ENCODE measurements at places on chromosomes 7 and 10.

DNA sequence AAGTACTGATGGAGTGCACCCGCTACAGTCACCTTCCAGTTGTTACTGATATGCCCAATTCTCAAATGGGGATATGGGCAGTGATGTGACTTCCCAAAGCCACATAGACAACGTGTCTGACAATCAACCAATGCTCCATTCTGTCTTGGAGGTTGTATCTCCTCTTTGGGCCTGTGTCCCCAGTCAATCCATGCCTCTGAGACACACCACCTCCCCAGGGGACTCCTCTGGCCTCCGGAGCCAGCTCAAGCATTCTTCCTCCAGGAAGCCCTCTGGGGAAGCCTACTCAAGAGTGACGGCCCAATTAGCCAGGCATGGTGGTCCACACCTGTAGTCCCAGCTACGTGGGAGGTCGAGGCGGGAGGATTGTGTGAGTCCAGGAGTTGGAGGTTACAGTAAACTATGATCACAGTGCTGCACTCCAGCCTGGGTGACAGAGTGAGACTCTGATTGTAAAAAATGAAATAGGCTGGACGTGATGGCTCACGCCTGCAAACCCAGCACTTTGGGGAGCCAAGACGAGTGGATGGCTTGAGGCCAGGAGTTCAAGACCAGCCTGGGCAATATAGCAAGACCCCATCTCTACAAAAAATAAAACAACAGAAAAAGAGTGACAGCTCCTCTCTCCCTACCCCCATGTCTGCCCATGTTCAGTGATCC, 99.5 kb upstream of the TNRC18 start:
- no peak for DNase-seq

DNA sequence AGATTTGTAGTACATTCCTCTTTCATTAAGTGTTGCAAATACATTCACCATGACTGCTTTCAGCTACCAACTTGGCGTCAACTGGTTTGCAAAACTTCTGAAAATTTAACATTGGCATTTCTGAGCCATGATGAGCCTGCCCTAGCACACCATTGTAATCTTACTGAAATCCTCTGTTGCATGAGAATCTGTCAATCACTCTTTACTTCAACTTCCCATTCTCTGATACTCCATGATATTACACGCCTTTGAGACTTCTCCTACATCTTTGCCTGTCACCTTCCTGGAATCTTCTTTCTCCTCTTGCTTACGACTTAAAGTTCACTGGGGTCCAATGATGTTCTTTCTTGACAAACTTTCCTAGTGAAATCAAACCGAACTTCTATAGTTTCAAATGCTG, 32.2 kb downstream of the EBLN1 start:
- no peak for DNase-seq

GRCh38 chr10:127532193-127532592, 16.9 kb upstream of the NPS start:
- DNase-seq = no peak

DNA sequence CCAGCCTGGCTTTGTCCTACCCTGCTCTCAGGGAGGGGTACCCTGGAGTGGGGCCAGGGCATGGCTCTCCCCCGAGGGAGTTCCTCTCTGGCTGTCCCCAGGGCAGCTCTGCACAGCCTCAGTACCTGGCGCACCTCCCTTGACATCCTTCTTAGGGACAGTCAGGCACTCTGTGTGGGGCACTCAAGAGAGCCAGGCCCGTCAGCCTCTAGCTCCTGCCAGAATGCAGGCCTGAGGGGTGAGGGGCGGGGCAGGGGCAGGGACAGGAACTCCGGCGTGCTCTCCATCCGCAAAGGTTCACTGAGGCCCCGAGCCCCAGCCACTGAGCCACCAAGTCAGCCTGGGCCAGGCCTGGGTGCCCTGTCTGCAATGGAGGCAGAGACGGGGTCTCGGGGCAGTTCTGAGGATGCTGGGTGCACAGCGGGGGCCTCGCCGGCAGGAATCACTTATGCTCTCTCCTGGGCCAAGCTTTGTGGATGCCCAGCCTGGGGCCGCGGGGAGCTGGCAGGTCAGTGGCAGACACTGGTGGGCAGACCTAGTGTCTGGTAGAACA, 10.1 kb downstream of the LIMK1 start:
- no peak for DNase-seq
